GM12865 (cell line): ENCODE measurements at places on chromosomes 1 and 21.

DNA sequence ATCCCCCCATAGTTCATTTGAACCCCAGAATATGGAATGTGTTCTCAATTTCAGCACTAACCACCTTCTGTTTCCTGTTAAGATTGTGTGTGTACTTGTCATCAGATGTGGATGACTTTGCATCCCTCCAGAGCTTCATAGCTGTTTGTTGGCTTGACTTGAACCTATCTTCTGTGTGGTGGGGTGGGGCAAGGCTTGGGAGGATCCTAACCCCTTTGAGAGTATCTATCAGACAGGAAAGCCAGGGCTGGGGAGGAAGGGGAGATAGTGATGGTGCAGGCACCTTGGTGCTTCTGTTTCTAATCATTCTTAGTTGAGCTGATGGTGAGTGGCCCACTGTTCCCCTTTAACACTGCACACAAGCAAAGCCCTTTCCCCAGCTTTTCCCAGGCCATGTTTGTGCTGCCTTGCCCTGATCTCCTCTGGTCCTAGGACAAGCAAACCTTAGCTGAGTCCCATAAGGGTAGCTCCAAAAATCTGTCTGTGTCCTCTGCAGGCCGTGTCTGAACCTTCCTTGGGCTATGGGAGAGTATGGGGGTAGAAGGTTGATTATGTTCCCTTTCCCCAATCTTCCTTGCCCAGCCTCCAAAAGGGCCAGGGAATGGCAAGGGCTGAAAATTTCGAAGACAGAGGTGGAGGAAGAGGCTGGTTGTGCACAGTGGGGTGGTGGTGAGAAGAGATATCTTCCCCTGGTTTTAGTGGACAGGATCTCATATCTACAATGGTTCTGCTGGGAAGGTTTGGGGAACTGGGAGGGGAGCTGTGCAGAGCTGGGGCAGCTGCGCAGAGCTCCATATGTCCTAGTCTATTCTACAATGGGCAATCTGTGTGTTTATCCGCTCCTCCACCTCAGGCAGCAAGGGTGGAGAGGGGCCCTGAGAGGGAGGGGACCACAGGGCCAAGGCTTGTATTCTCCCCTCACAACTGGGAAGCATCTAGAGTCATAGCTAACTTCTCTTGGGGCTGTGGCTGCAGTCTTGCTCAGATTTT lies 1.4 kb downstream of the NHLH1 start:
- DNase-seq: no peak

GRCh38 chr1:213380865-213381264 lies 329.8 kb downstream of the RPS6KC1 start:
- DNase-seq: no peak

DNA sequence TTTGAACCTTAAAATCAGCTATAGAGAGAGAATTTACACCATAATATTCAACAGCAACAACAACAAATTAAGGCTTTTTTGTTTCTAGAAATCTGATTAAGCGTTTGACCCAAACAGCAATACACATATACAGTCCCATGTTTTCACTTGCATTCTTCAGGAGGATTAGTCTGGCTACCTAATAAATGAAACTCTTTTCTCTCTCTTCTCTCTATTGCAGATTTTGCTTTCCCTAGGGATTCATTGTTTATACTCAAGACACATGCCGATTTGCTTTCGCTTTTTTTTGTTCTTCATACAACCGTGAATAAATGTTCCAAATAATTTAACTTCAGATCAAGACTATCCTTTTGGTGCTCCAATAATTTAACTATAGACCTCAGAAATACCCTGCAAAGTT lies 162.4 kb upstream of the PTBP2 start:
- DNase-seq: no peak

GRCh38 chr1:235950318-235950717 lies 83.6 kb upstream of the LYST start:
- no peak for DNase-seq
